ENCODE measurements at places on chromosomes 3 and 15. TPM values are rescaled to one million over a fixed set of nuclear protein-coding genes. Genes with fewer than 3 reads are reported as not detected.

The MASP1 gene
- total RNA-seq, result not detected

The CCR3 gene
- not detected for total RNA-seq

The SI gene
- total RNA-seq, result not detected

The TAGLN3 gene
- 0.56 TPM for total RNA-seq

The CFAP44 gene
- 3.0 TPM for total RNA-seq

The TNIK gene
- total RNA-seq, result 6.7 TPM

The NTRK3 gene
- total RNA-seq, result 0.26 TPM

The APH1B gene
- total RNA-seq, result 19.7 TPM

The WDR72 gene
- not detected for total RNA-seq

The CHRD gene
- 18.8 TPM for total RNA-seq

The CD96 gene
- 0.08 TPM for total RNA-seq

GRCh38 chr15:95894407-95894956 is 436.0 kb upstream of the NR2F2 start:
- no peak for DNase-seq

DNA sequence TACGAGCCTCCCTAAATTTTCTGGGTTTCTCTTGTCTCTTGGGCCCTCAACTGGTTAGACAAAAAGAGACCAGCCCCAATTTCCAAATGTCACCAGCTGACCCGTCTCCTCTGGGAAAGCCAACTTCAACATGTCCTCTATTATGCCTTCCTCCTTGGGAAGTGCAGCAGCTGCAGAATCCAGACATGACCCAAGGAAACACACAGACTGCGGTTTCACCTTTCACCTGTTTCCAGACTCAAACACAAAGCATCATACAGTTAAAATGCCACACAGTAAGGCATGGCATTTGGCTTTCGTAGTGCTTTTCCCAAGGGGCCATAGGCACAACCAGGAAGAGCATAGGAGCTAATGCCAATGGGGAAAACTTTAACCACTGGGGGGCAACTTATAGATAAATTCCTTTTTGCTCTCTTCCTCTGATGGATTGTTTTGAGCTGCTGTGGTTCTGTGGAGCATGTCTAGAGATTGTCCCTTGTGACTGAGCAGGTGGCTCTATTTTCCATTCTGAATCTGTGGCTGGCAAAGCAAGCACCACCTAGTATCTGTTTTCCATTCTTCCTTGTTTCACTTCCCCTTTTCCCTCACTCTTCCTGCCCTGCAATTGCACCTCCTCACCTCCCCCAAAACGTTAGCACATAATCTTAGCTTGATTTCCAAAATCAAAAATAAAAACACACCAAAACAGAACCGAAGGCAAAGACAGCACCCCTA is 49.3 kb downstream of the HHLA2 start:
- peak; percentile 59 for DNase-seq

DNA sequence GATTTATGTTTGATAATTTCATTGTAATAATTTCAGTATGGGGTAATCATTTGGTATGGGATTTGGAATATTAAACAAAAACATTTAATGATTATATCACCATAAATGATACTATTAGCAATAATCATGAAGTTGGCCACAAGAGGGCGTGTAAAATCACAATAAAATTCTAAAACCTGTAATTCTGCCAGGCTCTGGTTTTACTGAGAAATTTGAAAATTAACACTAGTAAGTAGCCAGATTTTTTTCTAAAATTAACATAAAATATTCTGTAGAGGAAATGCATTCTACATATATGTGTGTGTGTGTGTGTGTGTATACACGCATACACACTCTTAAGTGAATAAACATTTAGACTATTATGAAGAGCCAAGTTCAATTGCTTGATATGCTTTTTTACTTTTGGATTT is 40.5 kb downstream of the FEZF2 start:
- DNase-seq, result peak; percentile 47

DNA sequence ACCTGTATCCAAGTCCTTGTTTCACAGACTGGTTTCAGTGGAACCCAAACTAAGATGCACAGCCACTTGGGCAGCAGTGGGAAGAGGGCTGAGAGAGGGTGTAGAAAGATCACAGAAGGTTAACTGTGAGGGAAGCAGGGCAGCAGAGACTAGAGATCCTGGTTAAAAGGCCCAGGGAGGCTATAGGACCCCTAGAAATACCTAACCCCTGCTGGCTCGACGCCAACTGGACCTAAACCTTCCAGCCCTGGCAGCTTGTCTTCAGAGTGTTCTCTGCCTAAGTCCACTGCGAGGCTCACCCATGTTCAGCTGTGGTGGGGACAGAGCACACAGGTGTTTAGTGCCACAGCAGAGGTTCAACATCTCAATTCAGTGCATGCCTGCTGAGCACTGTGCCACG is 96.5 kb downstream of the ZNF621 start:
- no peak for DNase-seq

GRCh38 chr3:55690177-55690576 is 203.1 kb upstream of the WNT5A start:
- no peak for DNase-seq

DNA sequence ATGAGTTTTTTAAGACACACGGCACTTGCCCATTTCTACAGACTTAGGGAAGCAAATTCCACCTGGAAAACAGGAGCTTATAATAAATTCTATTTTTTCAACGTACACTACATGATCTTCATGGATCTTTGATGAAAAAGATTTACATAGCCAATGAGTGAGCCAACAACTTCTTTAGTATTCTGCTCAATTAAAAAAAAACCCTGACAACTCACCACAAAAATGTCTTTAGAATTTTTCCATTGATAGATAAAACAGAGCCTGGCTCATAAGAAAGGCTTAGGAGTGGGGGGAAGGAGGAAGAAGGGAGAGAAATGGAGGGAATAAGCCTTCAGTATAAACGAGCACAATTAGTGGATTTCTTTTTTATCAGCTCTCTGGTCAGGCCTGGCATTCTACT is 126.7 kb downstream of the ATP10A start:
- no peak for DNase-seq

DNA sequence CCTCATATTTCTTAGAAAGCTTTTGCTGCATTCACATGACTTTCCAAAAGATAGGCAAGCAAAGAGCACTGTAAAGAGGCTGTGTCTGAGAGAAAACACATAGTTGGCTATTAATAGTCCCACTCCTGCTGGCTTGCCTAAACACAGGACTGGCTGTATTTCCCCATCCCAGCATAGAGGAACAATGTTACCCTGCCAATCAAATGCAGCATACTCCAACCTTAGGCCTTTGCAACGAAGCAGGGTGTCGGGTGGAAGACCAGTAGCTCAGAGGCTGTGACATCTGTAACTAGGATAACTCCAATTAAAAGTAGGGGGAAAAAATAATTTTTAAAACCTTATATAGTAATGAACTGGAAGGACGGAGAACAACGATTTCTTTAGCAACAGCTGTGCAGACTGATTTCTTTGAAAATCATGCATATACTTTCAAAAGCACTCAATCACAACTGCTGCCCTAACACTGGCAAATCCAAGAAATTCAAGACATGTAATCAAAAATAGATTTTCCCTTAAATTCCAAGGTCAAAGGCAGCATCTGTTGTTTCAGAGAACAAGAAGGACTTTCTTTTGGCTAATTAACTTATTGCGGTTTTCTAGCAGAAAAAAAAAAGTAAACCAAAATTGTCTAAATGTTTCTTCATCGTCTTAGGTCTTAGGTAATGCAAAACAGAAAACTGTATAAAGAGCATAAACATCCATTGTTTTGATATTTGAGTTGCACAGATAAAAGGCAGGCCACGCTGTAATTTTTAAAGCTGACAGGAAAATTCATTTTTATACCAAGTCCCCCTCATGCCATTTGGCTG is 139.3 kb downstream of the TNIK start:
- DNase-seq, result peak; percentile 72

DNA sequence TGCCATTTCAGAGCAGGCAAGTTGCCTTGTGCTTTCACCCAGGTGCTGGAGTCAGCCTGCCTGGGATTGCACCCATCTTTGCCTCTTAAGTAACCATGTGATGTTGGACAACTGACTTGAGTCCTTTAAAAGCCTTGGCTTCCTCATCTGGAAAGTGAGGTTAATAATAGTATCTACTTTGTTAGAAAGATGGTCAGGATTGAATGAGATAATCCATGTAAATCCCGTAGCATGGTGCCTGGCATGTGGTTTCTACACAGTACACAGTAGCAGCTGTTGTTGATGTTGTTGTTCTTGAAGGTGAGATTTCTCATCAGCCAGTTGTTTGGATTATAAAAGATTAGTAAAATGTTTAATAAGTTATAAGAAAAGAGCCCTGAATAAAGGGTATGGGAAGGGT is 48.8 kb downstream of the PSMD6 start:
- DNase-seq, result peak; percentile 43

DNA sequence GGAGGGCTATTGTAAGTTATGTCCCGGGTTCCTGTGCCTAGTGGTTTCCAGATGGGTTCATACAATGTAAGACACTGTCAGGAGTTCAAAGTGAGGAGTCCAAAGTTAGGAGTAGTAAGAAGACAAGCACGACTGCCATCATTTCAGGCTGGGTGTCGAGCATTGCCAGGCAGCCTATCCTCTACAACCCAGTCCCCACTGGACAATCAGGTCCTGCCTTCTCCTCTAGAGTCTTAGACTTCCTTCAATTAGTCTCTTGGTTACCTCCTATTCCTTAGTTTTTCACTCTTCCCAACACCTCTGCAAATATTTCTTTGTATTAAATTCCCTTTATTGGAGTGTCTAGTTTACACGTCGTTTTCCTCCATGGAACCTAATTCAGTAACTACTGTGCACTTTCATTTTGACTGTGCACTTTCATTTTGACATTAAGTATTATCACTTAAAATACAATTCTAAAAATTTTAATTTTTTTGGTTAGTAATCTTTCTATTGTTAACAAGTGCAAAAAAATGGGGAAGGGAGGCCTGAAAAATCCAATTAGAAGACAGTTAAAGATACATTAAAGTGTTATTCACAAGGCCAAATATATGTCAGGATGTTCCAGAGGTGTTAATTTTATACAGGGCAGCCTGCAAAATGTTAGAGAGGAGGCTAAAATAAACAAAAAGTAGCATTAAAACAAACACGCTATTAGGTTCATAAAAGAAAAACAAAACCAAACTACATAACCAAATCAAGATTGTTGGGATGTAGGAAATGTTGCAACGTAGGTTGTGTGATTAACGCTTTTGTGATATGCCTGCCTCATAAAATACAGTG is 155.3 kb downstream of the TBL1XR1 start:
- no peak for DNase-seq

GRCh38 chr3:44981220-44981619 is 5.2 kb downstream of the EXOSC7 start:
- no peak for DNase-seq

DNA sequence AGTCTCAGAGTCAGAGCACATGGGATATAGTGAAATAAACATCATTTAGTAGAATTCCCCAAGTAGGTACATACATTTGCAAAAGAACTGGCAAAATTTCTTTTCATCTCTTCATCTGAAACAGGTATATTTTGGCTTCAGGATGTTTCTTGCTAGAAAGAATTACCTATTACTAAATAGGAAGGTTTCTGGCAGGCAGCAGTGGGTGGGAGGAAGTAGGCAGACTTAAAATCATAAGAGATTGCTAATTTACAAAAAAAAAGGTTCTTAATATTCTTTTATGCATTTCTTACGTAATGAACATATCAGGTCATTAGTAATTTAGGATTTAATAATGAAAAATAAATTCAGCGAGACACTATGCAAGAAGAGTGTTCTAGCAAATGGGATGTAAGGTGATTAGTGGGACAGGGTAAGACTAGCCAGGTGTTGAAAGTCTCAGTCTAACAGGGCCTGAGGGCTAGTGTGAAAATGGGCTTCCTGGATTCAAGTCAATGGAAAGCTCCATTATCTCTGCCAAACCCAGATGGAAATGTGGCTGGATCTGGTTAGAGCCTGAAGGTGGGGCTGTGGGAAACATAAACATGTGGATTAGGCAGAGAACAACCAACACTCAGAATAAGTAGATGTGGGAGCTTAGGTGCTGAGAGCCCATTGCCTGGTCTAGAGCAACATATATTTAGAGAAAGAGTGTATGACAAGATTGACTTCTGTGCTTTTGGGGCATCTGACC is 127.4 kb upstream of the FEZF2 start:
- no peak for DNase-seq

GRCh38 chr3:152151216-152151876 is 117.4 kb upstream of the MBNL1 start:
- DNase-seq, result no peak

DNA sequence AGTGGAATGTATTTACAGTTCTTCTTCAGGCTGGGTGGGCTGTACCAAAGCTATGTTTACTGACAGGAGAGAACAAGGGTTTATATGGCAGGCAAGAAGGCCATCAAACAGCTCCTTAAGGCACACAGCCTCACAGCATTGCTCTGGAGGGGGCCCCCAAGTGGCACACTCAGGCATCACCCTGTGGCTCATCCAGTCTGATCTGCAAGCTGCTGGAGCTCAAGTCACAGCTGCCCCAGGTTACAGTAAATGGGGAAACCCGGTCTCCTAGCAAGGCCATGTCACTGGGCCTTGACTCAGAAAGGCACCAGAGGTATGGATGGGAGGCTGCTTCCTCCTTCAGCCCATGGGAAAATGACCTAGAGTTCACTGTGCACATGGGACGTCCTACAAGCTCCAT is 67.5 kb downstream of the TFG start:
- no peak for DNase-seq

DNA sequence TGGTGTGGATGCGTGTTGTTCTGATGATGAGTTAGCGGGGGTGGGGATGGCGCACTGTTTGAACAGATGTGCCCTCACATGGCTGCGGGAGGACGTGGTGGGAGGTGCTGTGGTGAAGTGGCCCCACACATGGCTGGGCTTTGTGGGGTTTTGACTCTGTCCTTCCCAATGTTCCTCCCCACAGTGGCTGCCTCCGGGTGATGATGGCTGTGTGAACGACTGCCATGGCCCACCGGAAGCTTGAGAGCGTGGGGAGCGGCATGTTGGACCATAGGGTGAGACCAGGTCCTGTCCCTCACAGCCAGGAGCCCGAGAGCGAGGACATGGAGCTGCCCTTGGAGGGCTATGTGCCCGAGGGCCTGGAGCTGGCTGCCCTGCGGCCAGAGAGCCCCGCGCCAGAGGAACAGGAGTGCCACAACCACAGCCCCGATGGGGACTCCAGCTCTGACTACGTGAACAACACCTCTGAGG is 167.9 kb downstream of the APBA2 start:
- DNase-seq, result no peak

All from myocyte (in vitro differentiated cells).